ENCODE measurements at places on chromosomes 5 and 9.

DNA sequence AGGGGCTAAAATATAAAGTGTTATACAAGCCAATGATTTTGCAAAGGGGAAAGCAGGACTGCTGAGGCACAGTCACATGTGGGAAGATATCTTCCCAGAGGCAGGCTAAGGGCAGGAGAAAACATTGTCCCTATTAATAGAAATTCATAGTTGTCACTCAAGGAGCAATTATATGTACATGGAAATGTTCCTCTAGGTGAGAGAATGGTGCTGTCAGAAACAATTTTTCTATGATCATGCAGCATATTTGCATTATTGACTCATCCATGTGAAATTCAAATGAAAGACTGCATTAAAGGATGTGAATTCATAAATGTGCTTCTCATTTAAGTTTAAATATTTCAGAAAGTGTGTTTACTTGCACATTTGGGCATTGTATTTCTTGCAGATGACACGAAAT lies 775.9 kb upstream of the CDH9 start:
- no peak for DNase-seq

DNA sequence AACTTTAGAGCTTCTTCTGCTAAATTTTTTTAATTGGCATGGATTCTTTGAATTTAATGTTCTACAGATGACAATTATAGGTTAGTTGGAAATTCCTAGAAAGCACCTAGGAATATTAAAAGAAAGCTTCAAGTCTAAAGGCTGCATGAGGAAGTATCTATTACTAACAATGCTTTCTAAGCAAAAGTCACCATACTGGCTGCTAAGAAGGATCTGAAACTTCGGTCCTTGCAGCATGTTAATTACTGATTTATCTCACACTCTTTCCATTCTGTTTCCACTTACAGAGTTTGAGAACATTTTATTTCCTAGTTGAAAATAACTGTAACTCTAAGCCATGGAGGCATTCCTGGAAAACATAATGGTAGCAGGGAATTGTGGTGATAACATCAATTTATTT lies 8.4 kb downstream of the SEMA6A start:
- no peak for DNase-seq

DNA sequence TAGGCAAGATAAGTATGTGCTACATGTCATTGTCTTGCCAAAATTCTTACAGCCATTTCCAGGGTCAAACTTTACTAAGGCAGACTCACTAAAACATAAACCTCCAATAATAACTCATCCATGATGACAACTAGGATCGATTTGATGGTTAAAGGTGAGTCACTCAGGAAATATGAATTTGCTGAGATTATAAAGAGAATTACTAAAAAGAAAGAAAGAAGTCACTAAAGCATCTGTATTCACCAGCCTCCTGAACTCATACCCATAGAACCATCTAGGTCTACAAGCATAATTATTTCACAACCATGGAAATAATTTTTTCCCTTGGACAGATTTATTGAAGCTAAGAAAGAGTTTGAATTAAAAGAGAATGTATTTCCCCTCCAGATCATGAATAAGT lies 258.6 kb downstream of the TLE1 start:
- peak; percentile 27 for DNase-seq

- DNase-seq: peak; percentile 96
Observed at GRCh38 chr9:83066771-83067170, 3.8 kb upstream of the RASEF start.

GRCh38 chr5:124612023-124612422 lies 134.4 kb downstream of the ZNF608 start:
- DNase-seq: no peak

DNA sequence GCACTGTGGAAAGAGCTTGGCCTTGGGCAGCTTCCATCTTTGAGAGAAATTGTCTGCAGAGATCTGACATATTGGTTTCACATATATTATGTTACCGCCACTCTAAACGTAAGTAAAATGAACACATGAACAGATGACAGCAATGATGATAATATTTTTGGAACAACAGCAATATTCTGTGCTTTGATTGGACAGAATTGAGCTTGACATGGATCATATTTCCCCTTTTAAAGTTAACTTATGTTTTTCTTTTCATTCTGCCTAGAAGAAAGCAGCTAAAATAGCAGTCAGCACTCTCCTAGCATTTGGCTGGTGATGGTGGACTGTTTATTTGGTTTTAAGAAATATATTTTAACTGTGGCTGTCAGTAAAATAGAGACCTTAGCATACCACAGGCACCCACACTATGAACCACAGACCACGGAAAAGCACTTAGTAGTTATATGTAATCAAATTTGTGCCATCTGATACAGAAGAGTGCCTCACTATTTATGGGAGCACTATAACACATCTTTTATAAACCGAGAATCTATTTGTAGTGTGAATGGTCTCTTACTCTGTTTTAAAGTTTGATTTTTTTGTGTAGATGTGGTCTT lies 1.8 kb upstream of the CFAP95 start:
- DNase-seq: no peak

GRCh38 chr9:84024041-84024575 lies 43.5 kb downstream of the RMI1 start:
- DNase-seq: peak; percentile 22

- DNase-seq: peak; percentile 75
Observed at GRCh38 chr9:16718296-16718695, 152.2 kb downstream of the BNC2 start.

- no peak for DNase-seq
Observed at GRCh38 chr9:30075451-30076199, 2308.8 kb upstream of the ACO1 start.

DNA sequence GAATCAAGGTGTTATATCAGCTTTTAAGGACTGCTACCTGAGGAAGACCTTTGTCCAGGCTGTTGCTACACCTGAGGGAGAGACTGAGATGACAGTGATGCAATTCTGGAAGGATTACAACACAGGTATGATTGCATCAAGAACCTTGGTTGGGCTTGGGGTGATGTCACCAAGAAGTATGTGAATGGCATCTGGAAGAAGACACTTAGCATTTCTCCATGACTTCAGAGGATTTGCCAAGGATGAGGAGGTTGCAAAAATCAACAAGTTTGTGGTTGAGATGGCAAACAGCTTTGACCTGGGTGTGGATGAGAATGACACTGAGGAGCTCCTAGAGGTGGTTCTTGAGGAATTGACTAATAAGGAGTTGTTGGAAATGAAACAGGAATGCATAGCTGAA lies 67.9 kb upstream of the PANK3 start:
- peak; percentile 81 for DNase-seq

- no peak for DNase-seq
Observed at GRCh38 chr9:87781331-87781730, 55.4 kb downstream of the CTSL start.

DNA sequence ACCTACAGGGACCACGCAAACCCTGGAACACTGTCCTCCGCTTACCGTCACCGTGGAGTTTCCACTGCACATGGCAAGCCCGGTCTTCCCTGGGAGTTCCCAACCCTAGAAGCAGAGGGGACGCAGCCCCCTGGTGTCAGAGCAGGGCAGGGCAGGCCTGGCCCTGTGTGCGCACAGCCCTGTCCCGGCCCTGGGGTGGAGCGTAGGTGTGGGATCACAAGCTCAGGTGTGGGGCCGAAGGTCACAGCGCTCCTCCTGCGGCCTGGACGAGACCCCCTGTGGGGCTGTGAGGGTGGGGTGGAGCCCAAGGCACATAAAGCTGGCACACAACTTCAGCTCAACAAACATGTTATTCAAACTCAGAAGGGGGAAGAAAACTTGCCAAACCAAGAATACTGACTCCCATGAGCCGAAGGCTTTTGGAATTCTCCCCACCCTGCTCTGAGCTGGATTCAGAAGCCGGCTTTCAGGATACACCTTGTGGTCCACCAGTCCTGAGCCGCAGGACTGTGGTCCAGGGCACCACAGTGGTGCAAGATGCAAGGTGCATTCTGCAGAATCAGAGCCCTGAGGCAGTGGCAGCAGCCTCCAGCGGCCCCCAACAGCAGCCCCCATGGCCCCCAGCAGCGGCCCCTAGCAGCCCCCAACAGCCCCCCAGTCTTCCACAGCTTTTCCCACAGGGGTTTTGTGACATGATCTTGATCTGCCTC lies 11.8 kb upstream of the EXOC3 start:
- DNase-seq: peak; percentile 58

- DNase-seq: no peak
Observed at GRCh38 chr5:4294878-4295277, 699.2 kb downstream of the IRX1 start.

GRCh38 chr5:115168829-115169486 lies 750 bp downstream of the TRIM36 start:
- peak; percentile 21 for DNase-seq

GRCh38 chr5:172713113-172713808 lies 57.7 kb downstream of the DUSP1 start:
- DNase-seq: peak; percentile 51

- no peak for DNase-seq
Observed at GRCh38 chr9:19931098-19931890, 142.5 kb upstream of the SLC24A2 start.

DNA sequence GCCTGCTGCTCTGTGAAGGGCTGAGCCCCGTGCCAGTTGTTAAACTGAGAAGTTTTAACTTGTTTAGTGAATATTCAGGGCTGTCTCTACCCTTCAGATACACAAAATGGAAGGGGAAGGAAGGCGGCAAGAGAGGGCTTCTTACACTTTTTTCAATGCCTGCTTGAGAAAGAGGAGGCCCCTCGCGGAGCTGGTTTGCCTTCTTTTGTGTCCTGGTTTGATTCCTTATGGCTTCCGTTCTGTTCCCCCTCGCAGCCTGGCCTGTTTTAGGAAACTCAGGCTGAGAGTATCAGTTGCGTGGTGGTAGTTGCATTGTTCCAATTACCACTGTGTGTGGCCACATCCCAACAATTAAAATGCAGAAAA lies 1.0 kb downstream of the FAM53C start:
- peak; percentile 57 for DNase-seq

GRCh38 chr5:35133186-35133585 lies 85.4 kb upstream of the AGXT2 start:
- peak; percentile 75 for DNase-seq

DNA sequence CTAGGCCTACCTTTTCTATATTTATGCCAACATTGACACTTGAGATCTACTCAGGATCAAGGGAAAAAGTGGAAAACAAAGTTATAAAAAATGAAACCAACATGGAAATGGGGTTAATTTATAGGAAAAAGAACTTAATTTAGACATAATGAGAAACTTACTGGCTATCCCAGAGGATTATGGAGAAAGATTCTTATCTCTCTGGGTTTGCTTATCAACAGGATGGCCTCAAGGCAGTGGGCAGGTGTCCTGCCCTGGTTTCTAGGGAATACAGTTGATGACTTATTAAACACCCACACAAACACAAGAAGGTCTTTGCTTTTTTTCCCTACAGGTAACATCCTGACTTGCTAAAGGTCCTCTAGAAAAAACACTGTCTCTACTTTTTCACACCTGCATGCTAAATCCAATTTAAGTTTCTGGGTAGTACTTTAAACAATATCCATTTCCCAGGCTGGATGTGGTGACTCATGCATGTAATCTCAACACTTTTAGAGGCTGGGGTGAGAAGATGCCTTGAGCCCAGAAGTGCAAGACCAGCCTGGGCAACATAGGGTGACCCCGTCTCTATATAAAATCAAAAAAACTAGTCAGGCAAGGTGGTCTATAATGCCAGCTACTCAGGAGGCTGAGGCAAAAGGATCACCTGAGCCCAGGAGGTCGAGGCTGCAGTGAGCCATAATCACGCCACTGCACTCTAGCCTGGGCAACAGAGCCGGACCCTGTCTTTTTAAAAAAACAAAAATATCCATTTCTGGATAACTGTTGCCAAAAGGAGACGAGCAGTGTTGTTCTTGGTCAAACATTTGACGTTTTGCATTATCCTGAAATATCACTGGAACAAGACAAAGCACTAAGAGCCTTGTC lies 6.6 kb upstream of the ZNF608 start:
- no peak for DNase-seq

DNA sequence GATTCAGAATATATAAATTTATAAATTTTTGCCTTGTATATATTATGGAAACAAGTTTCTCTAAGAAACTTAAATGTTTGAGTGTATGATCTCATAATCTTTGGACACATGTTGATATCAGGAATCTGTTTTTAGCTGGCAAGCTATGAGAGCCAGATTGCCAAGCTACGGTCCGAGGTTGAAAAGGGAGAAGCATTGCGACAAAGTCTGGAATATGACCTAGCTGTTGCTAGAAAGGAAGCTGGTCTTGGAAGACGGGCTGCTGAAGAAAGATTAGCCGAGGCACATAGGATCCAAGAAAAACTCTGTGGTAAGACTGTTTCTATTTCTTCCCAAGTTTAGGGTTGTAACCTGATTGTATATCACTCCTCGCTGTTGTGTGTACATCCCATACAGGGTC lies 25.9 kb downstream of the CCDC171 start:
- no peak for DNase-seq

GRCh38 chr9:83992407-83992806 lies 11.8 kb downstream of the RMI1 start:
- DNase-seq: peak; percentile 38

- DNase-seq: no peak
Observed at GRCh38 chr5:167800427-167800826, 491.0 kb upstream of the WWC1 start.

GRCh38 chr5:129746876-129747275 lies 1.0 kb upstream of the MINAR2 start:
- DNase-seq: no peak

GRCh38 chr5:181243564-181244343 lies at the start of gene RACK1:
RACK1 (minus strand) TSS chr5:181243906; CDS start chr5:181243800, 106 bp downstream.
- DNase-seq: peak; percentile 95

- peak; percentile 29 for DNase-seq
Observed at GRCh38 chr5:91339063-91339705, 43.9 kb downstream of the ARRDC3 start.

DNA sequence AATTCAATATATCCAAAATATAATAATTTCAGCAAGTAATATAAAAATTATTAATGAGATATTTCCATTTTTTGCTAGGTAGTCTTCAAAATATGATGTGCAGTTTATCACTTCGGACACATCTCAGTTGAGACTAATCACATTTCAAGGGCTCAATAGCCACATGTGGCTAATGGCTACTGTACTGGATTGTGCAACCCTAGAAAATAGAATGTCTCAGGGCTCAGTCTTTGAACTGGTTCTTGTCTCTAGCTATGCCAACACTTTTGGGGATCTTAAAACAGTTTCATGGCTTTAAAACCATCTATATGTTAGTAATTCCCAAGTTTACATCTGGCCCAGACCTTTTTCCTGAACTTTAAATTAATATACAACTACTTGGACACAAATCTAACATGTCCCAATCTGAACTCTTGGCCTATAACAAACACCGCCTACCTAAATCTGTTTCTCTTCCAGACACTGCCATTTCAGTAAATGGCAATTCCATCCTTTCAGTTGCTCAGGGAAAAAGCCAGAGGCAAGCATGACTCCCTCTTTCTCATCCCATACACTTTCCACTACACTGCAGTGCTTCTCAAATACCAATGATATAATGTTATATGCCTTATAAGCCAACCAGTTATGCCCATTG lies 18.8 kb downstream of the PTAR1 start:
- DNase-seq: peak; percentile 21

All from GM23248 (cell line).